Stimulated activated CD8-positive, alpha-beta memory T cell treated with anti-CD3 and anti-CD28 coated beads, Interleukin-7, amount 100 ng/mL, for 1 hour (primary cell): ENCODE measurements at places on chromosomes 13 and 19.

GRCh38 chr13:22240716-22241115 is 569.8 kb downstream of the FGF9 start:
- no peak for DNase-seq

DNA sequence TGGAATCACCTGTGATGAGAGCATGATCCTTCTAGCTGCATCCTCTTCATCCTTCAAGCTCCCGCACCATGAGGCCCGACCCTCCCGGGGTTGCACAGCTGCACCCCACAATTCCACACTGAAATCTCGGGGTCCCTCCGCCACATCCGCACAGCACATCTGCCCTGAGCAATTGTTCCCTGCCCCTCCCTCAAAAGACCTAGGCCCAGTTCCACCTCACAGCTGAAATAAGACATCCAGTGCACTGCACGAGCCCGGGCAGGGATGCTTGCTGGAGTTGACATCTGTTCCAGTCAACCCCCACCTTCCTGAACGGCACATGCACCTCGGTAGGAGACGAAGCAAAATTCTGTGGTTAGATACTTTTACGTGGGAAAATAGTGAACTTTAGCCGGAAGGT is 14.7 kb upstream of the SOX1 start:
- no peak for DNase-seq

DNA sequence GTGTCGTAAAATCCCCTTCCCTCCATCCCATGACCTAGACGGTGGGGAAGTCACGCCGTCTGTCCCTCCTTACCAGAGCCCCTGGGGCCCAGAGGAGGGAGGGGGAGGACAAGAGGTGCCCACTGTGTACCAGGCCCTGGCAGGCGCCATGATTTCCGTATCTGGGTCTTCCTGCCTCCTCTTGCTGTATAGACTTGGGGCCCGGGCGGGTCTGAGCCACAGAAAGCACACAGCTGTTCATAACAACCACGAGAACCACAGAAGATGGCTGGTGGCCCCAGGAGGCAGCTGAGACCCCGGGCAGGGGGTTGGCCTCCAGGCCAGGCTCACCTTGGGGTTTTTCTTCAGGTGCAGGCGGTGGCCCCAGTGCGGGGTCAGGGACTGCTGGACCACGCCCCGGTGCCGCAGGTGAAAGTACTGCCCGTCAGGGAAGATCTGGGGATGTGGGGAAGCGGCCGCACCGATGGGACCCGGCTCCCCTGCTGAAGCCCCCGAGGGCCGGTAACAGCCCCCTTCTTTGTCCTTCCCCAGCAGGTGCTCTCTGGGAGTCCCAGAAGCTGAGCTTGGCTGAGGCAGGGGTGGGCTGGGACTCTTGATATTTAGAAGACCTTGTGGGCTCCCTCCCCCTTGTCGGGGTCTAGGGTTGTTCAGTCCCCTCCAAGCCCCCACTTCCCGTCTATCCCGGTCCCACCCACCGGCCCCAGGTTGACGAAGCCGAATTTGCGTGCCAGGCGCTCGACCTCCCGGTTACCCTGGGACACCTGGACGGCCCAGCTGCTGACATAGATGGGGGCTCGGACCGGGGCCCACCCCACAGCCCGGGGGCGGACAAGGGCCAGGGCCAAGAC is 463 bp downstream of the PCSK4 start:
- no peak for DNase-seq

DNA sequence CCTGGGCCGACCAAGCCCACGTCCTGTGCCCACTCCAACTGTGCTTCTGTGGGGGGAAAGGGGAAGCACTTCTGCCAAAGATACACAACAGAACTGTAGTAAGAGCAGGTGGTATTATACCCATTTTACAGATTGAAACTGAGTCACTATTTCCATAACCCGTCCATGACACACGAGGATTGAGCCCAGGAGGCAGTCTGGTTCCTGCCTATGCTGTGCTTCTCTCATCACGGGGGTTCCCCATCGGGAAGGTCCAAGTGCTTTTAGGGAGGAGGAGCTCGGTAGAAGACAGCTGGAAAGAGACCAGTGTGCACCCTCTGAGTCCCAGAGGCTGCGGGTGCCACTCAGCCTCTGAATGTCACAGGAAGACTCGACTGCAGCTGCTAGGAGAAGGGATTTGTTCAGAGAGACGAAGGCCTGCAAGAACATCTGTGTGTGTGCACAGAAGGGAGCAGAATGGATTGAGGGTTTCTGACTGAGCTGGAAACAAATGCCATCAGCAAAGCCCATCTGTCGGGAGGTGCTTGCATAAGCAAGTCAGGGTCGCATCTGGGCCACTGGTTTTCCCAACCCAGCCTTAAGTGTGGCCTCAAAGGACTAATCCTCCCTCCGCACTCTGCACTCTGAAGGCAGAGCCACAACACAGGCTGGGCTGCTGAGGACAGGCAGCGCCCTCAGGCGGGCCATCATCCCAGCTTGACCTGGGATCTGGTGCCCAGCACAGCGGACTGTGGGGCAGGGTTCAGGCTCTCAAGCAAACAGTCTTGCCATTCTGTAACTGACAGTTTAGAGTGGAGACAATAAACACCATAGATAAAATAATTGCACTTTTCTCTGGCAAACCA is 150.0 kb downstream of the DPF1 start:
- DNase-seq = no peak

DNA sequence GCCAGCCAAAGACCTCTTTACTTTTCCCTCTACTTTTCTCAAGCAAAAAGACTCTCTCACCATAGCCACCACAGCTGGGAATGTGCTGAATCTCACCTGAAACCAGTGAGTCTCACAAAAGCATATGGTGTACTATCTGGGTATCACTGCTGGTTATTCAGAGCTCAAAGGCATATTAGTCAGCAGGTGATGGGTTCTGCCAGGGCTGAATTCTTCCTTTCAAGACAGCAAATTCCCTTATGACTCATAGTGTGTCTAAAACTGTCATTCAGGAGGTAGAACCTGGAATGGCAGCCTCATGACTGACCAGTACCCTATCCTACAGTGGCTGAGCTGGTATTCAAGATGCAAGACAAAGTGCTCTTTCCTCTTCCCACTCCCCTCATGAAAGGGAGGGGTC is 2859.1 kb downstream of the PCDH9 start:
- DNase-seq = no peak

DNA sequence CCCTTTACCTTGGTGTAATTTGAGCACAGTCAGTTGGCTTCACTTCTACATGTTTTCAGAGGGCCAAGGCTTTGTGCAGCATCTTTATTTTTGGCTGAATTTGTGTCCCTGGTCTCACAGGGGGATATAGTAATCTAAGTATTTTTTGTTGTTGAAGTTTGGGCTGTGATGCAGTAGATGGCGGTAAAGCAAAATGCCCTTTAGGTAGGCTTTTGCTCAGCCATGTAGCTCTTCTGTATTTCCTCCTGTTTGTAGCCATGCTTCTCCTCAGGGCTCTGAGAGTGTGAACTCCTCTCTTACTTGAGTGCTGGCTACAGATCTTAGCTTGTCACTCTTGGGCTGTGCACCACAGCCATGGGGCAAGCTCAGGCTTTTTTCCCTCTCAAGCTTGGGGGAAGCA is 328.6 kb downstream of the SLITRK5 start:
- no peak for DNase-seq

DNA sequence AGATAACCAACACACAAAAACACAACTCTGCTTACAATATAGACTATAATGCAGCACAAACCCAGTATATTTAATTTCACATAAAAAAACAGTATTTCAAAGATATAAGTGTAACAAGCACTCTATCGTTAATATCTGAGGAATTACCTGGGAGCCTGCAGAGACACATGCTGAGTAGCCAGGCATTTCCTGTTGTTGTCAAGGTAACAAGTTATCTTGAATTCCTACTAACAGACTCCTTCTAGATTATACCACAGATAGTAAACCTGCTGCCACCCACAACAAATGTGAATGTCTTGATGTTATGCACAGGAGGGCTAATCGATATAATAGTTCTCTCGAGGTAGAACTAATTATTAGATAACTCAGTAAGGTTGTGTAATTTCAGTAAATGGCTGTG is 826.0 kb upstream of the PRR20A start:
- no peak for DNase-seq

- no peak for DNase-seq
Observed at GRCh38 chr19:408902-409515, at the start of gene C2CD4C. Gene C2CD4C (minus strand): TSS chr19:409147. CDS start chr19:408361, 786 bp downstream.

DNA sequence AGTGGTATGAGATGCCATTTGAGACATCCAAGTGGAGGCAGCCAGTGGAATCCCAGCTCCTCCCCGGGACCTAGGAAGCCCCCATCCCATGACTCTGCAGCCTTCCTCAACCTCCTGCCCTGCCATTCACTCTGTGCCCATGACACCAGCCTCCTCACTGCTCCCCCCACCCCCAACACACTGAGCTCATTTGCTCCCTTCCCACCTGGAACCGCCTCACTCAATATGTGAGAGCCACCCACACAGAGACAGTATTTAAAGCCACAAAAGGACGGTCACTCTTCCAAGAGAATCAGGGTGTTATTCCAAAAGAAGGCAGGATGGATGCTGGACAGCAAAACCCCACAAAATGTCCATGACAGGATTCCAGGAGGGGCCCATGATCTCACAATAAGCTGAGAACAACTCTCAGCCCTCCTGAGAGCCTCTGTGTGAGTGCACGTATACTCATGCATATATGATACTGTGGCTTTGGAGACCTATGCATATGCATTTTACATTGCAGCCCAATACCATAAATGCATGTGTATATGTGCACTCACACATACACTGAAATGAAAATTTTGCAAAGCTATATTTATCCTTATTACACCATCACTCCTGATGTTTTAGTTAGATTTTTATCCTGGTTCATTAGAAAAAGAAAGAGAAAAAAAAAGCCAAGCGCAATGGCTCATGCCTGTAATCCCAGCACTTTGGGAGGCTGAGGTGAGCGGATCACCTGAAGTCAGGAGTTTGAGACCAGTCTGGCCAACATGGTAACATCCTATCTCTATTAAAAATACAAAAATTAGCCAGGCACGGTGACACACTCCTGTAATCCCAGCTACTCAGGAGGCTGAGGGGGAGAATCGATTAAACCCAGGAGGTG is 10.8 kb upstream of the RANBP3 start:
- no peak for DNase-seq

GRCh38 chr13:24145674-24146073 is 14.8 kb upstream of the SPATA13 start:
- no peak for DNase-seq

DNA sequence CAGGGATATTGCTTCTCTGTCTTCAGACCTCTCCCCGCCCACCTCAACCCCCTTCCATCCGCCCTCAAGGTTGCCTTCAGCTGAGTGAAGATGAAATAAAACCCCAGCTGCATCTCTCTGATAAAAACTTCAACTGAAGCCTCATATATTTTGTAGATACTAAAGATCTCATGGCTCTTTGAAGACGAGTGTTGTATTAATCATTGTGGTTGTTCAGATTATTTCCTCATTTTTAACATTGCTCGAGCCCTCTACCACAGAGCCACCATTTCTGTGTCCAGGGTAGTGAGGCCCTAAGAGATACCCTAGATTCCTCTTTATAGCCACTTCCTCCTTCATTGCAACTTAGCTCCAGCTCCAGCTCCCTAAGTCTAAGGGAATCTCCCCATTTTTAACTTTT is 312.8 kb upstream of the ZNF507 start:
- no peak for DNase-seq

DNA sequence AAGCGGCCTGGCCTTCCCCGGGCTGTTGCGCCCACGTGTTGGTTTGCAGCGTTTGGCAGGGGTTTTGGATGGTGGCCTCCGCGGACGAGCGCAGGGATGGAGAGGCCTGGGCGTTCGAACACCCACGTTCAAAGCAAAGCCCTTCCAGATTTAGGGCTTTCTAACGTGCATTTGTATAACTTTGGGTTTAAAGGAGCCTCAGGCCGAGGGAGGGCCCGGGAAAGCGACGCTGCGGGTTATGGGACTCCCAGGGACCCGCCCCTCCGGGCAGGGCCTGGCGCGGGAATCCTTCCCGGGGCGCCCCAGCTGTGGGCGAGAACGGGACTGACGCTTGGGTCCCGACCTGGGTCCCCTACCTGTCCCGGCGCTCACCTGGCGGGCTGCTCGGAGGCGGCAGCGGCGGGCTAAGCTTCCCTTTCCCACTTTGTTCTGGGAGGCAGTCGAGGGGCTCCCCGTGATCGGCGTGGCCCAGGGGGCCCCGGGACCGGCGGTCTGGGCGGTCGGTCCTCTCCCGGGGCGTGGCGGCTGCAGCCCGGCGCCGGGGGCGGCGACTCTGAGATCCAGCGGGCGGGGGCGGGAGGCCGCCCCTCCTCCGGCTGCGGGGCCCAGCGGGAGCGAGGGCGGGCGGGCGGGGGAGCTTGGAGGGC is at the start of gene FBXO17:
FBXO17 (minus strand) TSS at position 529 of the 647 bp plus-strand sequence. CDS start 25,423 bp downstream, outside the sequence.
- no peak for DNase-seq

DNA sequence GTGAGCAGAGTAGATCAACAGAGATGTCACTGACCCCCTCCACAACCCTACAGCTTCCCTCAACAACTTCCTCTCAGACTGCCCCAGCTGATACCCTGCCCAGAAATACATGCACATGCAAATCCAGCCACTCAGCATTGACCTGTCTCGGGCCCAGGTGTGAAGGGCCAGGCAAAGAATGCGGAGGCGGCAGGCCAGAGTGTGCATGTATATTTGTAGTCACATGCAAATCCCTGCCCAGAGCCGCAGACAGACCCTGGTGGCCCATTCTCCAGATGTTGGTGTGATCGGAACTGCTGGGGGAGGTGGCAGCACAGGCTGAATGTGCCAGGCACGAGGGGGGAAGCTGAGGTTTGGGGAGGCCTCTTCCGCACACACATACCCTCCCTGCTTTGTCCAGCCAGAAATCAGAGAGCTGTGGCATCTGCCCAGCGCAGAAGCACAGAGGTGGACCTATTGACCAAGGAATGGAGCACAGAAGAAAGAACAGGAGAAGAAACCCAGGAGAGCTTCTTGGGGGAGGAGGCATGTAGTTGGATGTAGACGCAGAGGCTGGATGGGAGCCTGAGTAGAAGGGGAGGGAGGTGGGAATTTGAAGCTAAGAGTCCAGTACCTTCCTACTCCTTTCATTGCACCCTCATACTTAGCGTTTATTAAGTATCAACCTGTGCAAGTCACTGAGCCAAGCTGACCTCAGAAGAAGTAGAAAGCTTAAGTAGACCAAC is 14.4 kb downstream of the MEF2B start:
- no peak for DNase-seq

- no peak for DNase-seq
Observed at GRCh38 chr19:41395355-41395754, 1.8 kb downstream of the EXOSC5 start.

- no peak for DNase-seq
Observed at GRCh38 chr19:48900477-48901406, 630 bp downstream of the NUCB1 start.
